ENCODE measurements at places on chromosomes 7 and 10.
A peak's percentile ranks its signal among the peaks of the same experiment; 100 is the strongest.

DNA sequence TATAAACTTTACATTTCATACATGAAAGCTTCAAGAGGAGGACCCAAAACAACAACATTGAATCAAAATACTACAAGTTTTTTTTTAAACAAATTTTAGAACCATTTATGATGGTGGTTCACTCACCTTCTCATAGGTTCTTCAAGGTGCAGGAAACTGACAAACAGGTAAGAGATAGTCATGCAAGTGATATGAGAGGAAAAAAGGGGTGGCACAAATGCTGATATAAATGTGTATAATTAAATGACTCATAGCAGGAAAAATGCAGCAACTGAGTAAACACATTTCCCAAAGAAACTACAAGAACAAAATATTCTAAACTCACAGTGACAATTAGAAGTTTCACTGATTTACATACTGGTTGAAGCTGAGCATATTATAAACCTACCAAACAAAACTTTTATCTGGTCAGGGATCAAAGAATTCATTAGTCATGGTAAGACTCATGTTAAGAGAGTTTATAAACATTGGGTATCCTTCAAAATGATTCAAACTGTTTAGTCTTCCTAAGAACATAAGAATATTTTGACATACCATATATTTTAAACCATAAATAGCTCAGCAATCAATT is 14.1 kb downstream of the ZWINT start:
- DNase-seq = no peak

DNA sequence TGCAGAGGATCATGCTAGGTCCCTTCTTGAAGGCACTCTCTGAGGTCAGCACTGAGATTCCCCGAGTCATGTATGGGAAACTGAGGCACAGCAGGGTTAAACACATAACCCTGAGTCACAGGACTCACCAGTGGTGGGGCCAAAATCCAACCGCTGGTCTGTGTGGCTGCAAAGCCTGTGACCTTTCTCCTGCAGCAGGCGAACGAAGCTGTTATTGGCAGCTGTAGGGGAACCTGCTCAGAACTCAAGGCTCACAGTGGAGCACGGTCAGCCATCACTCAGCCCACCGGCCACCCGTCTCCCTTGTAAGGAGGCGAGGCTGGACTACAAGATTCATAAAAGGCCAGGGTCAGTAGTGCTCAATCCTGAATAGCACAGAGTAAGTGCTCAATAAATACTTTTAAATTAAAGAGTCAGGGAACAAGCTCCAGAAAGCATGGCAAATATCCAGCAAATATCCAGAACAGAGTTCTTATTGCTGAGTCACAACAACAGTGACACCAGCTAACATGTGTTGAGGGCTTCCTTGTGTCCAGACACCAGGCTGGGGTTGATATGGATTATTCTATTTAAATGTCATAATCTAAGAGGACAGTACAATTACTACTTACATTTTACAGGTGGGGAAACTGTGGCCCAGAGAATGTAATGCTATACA is 34.9 kb downstream of the CHST15 start:
- no peak for DNase-seq

GRCh38 chr10:12390733-12391132 is 41.4 kb downstream of the CAMK1D start:
- DNase-seq = no peak

DNA sequence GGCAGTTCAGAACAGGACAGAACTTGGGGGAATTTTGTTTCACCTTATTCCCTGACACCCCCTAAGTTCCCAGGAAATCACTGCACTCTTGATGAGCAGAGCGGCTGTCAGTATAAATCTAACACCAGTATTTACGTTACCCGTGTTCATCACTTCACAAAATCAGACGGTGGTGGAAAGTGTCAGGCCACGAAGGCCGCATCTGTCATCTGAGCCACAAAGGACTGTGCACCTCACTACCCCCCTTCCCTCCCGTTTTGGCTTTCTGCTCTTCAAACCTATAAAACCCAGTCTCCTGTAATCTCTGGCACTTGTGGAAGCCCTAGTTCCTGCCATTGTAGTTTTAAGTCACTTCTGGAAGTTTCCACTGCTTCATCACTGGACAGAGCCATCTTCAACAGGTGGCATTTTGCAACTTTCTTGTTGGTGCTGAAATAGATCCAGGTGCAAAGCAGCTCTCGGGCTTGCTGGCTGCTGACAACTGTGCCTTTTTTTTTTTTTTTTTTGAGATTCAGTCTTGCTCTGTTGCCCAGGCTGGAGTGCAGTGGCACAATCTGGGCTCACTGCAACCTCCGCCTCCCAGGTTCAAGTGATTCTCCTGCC is 9.5 kb downstream of the ZFAND2A start:
- DNase-seq = no peak

- DNase-seq = no peak
These were observed 4.7 kb downstream of the RBM20 start for GRCh38 chr10:110648692-110649346.

DNA sequence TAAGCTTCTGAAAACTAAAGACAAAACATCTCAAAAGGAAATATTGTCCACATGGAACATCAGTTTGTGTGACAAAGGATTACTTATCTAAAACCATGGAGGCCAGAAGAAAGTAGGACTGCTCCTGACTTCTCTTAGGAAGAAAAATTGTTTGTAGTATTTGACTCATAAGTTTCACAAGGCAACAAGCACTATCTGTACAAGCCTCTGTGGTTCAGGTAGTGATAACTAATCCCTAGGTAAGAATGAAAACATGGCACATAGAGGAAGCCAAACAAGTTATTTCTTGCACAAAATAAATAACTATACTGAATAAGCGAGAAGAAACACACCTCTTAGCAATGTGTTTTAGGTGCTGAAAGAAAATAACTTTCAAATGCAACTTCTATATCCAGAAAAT is 30.3 kb downstream of the TFPI2 start:
- DNase-seq = no peak

DNA sequence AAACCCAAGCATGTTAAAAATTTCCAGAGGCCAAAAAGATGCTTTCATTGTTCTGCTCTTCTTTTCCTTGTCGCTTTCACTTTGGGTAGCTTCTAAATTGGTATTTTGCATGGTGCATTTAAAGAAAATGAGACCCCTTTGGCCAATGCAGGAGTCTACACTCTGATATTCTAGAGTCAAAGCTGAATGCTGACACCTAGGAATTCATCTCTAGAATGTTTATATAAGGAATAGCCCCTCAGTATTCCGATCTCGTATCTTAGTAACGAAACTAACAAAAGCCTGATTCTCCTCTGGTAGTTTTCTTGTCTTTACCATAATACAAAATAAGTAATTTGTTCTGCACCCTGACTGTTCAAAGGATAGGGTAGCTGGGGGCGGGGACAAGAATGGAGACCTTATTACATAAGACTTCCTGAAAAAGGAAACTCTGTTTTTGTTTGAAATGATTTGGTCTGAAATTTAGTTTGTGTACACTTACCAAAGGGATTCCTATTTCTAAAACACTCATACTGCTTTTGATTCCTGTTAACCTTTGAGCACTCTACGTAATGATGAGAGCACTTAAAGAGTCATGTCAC is 17.1 kb downstream of the IKZF1 start:
- no peak for DNase-seq

DNA sequence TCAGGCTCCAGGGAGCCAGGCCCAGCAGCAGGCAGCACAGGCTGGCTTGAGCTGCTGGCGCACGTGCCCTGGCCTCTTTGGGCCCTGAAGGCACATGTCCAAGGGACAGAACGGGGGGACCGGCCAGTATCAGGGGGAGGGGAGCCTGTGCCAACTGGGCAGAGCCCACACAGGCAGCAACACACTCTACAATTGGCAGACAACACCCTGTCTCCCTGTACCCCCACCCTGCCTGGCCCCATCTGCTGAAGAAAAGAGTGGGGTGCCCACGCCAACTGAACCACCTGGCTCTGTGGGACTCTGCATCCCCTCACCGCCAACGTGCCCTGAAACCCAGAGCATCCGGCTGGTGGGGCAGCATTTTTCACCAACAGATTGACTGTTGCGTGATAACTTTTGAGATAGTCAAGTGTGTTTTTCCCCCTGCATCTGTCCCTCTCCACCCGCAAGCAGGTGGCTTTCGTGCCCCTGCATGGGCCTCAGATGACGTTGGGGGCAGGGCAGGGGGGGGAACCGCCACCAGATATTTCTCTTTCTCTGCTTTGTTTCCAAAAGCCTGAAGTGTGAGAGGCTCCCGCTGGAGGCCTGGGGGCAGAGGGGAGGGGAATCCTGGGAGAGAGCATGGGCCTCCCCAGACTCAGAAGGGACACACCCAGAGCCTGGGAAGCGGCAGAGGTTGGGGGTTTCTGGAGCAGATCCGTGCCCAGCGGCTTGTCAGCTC is 21.8 kb downstream of the SLIT1 start:
- DNase-seq = no peak

DNA sequence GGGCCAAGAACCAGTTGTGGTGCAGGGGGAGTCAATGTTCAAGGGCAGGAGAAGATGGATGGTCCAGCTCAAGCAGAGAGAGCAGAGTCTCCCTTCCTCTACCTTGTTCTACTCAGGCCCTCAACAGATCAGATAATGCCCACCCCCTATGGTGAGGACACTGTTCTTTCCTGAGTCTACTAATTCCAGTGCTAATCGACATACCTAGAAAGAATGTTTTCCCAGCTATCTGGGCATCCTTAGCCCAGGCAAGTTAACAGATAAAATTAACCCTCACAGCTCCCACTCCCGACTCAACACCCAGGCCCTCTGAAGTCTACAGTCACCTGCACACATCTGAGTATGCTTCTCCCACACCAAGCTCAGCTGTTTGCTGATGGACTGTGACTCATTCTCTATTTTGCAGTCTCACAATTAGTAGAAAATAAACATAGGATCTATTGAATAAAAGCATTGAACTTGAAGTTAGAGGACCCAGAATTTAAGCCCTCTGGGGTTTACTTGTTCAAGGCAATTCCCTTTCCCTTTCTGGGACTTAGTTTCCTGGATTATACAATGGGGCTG is 17.1 kb downstream of the COL13A1 start:
- no peak for DNase-seq

GRCh38 chr10:11186374-11186773 is 168.7 kb downstream of the CELF2 start:
- no peak for DNase-seq

DNA sequence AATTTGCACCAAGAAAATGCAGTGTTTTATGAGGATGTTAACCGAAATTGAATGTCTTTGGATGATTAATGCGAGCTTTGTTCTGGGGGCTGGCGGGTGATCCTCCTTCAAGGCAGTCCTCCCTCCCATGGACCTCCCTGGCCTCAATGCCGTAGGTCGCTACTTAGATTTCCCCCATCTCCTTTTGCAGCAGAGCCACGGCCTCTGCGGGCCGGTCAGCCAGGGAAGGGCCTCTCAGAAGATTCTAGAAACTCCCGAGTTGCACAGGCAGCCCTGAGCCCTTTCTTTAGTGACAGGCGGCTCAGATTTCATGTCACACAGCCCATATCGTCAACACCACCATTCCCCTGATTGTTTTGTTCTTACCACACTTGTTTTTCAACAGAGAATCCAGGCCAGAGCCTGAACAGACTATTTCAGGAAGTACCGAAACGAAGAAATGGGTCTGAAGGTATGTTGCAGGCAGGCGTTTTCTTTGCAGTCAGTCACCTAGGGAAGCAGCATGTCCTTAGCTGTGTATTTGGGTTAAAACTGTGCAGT is 88.2 kb upstream of the SH2B2 start:
- DNase-seq = no peak

GRCh38 chr10:112195224-112195623 is 11.7 kb upstream of the GPAM start:
- no peak for DNase-seq

GRCh38 chr7:143728333-143728862 is 29.1 kb downstream of the CTAGE6 start:
- no peak for DNase-seq

- no peak for DNase-seq
These were observed 21.3 kb downstream of the GOLGA7B start for GRCh38 chr10:97870990-97871389.

GRCh38 chr10:62763155-62763554 is 41.4 kb upstream of the ADO start:
- no peak for DNase-seq

- no peak for DNase-seq
These were observed 36.6 kb downstream of the TRUB1 start for GRCh38 chr10:114974625-114975024.

- DNase-seq = no peak
These were observed 81.1 kb downstream of the NRP1 start for GRCh38 chr10:33253411-33253810.

DNA sequence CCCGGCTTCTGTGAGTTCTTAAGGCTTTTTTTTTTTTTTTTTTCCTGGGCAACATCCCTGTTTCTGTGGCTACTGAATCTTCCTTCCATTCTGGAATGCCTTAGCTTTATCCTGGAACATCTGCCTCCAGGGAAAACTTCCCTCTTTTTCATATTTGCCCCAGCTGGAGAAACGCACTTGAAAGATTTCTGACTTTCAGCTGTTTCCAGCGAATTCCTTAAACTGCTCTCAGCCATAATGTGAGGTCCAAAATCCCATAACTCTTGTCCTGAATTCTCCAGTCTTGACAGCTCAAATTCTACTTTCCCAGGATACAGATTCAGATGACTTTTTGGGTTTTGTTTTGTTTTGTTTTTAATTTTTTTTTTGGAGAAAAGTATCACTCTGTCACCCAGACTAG is 263.6 kb upstream of the AUTS2 start:
- DNase-seq = peak; percentile 8

DNA sequence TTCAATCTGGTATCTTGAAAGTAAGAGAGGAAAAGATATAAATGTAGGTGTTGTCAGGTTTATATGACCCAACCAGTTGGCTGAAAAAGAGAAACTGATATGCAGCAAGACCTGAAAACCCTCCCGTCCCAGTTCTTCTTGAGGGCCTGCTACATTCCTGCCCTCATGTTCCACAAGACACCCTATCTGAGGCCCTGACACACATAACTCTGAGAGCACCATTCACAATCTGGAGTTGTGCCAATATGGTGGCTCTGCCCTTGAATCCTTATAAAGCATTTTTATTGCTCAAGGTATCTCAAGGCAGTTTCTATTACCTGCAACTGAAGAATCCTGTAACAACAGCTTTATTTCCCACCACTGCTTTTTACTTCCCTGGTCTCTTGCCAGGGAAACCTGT is 17.0 kb downstream of the XPNPEP1 start:
- no peak for DNase-seq

DNA sequence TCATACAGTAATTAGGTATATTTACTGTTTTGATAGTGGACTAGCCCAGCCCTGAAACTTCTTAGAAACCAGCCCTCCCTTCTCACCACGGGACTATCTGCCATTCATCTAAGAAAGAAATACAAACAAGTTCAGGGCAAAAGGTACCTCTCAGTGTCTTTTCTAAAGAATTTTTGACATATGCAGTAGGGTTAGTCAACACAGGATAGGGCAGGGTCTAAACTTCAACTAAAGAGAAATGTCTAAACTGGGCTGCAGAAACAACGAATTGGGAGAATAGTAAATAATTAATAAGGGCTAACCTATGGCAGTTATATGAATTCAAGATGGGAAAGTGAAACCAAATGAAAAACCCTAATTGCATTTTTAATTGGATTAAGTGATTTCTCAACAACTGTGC is 496.6 kb downstream of the INHBA start:
- DNase-seq = no peak

GRCh38 chr10:3978761-3979160 is 193.8 kb upstream of the KLF6 start:
- no peak for DNase-seq
